Activated CD8-positive, alpha-beta T cell treated with anti-CD3 and anti-CD28 coated beads for 36 hours (primary cell): ENCODE measurements at places on chromosomes 1 and 21. TPM values are rescaled to one million over a fixed set of nuclear protein-coding genes. Genes with fewer than 3 reads are reported as not detected.
A peak's percentile ranks its signal among the peaks of the same experiment; 100 is the strongest.

PLCH2 gene
- total RNA-seq, result 2.9 TPM

- DNase-seq, result peak; percentile 46
These were observed 160.6 kb upstream of the USP24 start for GRCh38 chr1:55375617-55376258.

DNA sequence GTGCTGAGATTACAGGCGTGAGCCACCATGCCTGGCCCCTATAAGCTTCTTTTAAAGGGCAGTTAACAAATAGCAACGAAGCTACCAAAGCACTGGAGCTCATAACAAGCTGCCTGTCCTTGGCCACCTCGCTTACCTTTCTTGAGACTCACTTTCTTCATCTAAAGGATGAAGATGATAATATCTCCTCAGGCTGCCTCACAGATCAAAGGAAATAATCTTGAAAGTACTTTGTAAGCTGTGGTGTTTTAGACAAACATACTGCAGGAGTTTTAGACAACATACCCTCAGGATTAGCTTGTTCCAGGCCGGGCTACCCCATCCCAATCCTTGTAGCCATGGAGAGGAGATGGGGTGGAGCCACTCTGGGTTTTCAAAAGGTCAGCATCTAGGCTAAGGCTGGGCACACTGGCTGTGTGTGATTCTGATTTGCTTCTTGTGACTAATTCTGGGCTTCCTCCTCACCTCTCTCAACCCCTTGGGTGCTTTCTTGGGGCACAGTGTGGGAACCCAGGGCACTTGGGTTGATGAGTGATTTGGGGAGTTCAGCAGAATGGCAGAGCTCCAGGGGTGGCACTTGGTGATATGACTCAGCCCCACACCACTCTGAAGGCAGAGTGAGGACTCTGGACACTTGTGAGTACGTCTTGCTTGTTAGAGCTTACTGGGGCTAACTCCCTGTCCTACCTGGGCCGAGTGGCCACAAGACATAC is 5.2 kb downstream of the GPR25 start:
- DNase-seq, result peak; percentile 83

GPX7 gene
- total RNA-seq, result 21.5 TPM

RIMKLA gene
- total RNA-seq, result 9.8 TPM

DNA sequence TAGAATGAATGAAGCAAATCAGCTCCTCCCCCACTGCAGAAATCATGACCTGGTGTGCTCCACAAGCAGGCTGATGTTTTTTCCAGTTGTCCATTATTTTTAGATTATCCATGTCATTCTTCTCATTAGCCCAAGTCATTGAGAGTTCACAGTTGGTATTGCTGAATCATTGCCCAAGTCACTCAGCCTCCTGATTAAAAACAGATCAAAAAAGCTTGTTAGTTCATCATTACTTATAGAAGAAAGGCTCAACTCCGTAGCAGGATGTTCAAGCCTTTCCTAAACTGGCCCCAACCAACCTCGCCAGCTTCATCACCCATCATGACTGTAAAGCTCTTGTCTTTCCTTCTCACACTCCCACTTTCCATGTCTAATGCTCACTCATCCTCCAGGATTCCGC is 161.3 kb upstream of the CTTNBP2NL start:
- DNase-seq, result no peak

DNA sequence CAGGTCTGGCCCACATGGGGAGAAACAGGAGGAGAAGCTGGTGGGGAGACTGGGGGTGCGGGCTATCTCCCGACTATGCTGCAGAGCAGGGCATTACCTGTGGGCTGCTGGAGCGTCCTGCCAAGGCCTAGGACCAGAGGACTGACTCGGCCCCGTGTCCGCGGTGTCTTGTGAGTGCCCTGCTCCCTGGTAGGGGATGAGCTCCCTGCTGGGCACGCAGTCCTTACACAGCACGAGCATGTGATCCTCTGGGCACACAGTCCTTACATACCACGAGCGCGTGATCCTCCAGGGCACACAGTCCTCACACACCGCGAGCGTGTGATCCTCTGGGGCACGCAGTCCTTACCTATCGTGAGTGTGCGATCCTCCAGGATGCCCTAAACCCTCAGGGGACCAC is 31.8 kb upstream of the CSF3R start:
- no peak for DNase-seq

DNA sequence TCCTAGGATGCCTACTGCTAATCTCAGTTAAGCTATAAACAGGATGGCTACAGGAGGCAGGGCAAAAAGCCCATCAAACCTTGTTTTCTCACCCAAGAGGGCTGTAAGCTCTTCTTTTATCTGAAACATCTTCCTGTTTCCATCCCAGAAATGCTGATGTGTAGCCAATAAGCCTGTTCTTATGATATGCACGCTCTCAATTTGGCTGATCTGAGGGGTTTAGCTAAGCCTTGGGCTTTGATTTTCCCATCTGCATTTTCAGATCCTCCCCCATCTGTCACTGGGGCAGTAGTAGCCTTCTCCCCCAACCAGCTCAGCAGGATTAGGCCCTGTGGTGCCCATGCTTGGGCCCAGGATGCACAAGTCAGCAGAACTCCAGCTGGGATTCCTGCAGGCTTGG is 105.0 kb downstream of the BRINP2 start:
- DNase-seq, result no peak

DNA sequence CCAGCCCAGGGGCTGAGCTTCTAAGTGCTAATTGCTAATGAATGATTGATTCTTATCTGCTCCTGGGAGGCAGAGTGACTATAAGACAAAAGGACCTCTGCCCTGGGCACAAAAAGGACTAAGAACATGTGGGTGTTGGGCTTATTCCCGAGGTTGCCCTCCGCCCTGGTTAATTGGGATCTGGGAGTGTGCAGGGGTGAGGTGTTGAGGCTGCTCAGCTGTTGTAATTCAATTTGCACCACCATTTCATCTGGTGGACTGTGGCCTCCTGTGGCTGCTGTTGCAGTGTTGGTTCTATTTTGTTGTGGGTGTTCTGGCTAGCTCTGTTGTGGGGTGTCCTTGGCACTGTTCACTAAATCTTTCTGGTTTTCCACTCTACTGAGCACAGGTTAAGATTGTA is 13.3 kb downstream of the KNCN start:
- no peak for DNase-seq

ADGRL4 gene
- not detected for total RNA-seq

GSTM3 gene
- 42.0 TPM for total RNA-seq

- DNase-seq, result no peak
These were observed 29.4 kb downstream of the COA7 start for GRCh38 chr1:52668711-52669110.

DNA sequence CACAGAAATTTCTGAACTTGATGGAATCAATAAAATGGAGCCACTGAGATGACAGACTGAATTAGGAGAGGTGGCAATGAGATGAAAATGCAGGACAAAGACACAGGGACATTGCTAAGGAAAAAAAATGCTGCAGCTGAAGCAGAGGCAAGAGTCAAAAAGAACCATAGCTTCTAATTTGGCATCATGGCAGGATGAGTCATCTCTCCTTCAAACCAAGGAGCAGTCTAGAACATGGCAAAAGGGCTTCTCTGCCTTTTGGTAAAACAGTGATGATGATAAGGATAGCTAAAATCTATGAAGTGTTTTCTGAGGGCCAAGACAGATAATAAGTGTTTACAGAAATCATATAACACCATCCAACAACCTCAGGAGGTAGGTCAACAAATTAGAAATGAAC is 16.8 kb downstream of the SLC19A2 start:
- no peak for DNase-seq

DNA sequence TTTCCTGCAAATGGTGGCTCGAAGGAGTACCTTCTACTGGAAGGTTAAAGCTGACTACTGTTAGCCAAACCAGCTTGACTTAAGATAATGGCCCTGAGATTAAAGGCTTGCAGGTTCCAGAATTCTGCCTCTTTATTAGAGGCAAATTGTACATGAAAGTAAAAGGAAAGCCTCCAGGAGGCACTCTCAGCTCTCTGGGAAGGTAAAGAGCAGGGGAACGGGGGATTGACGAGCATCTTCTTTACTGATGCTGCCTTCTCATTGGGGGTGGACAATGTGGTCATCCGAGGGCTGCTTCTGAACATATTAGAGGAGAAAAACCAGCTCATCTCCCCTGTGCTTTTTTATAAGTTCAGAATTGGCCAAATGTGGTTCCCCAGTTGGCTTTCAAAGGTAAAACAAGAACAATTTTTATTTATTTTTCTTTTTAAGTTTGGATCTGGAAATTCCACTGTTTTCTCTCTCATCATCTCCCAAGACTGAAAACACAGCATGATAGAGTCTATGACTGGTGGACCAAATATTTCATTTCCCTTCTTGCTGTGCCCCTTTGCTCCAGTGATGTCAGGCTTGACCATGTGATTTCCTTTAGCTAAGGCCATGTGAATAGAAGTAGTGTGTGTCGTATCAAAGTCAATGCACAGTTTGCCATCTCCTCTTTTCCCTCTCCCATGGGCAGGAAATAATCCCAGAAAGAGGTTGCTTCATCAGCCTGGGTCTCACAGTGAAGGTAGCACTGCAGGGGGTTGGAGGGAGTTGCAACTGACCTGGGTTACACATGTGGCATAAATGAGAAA is 292.7 kb downstream of the PRDM2 start:
- no peak for DNase-seq

GPR157 gene
- 3.4 TPM for total RNA-seq

- no peak for DNase-seq
These were observed 456.5 kb downstream of the OMA1 start for GRCh38 chr1:58089898-58090534.

- no peak for DNase-seq
These were observed 206.2 kb upstream of the C1orf87 start for GRCh38 chr1:60279798-60280197.

DNA sequence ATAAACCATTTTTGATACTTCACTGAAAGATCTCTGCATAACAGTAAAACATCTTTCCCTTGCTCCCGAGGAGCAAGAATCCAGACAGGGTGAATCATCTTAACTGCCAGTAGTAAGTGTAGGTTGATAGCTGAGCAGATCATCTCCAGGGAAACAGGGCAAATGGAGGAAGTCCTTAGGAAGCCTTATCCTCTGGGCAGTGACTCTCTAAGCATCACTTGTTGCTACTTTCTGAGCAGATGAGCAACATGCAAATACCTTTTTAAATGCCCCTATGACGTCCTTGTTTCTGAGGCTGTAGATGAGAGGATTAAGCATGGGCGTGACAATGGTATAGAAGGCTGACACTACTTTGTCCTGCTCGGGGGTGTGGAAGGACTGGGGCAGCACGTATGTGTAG is 8.9 kb downstream of the OR2T11 start:
- no peak for DNase-seq

GRCh38 chr1:109531826-109532364 is 7.8 kb upstream of the GPR61 start:
- no peak for DNase-seq

DNA sequence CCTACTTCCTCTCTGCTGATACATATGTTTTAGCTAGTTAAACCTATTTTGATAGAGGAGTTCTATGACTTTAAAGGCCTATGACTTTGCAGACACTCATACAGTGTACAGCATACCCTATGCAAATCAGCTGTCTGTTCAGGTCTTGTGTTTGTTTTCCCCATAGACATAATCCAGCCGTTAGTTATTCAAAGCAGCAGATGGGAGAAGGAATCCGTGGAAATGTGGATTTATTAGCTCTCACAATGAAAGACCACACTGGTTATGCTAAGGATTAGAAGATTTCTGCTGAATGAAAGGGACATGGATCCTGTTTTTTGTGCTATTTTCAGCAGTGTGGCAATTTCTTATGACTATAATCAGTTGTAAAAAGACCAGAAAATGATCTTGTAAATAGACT is 59.8 kb downstream of the MAST2 start:
- no peak for DNase-seq

- DNase-seq, result no peak
These were observed 19.7 kb downstream of the SLX9 start for GRCh38 chr21:44959376-44960091.

GBP6 gene
- 0.61 TPM for total RNA-seq

RIMS3 gene
- 3.0 TPM for total RNA-seq

DNA sequence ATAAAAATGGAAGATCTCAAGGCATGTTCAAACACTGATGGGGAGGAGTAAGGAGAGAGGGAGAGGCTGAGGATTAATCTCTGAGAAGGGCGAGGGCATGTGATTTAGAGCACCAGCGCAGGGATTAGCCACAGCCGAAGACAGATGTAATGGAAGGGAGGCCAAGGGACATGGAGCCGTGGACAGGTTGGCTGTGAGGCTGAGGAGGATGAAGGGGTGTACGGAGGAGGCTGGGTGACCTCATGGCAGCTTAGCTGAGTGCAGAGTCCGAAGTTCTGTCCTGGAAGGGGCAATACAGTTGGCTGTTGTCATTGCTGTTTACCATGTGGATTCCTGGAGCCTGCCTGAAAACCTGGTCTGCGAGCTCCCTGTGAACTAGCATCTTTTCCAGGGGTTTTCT is 342.8 kb downstream of the RPS6KC1 start:
- no peak for DNase-seq

CRYAA gene
- total RNA-seq, result not detected

DNA sequence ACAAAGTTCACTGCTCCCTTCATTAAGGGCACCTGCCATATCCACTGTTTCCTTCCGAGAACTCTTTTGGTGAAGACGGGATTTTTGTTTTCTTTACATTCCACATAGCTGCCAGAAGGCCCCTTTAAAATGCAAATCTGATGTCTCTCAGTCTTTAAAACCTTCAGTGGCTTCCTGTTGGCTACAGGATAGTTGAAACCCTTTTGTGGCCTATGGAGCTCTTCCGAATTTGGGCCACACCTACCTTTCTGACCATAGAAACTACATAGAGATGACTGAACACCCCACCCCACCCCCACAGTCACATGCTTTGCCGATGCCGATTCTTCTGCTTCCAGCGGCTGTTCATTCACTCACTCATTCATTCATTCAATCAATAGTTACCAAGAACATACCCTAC is 502.6 kb downstream of the KIF26B start:
- no peak for DNase-seq

PTGER3 gene
- not detected for total RNA-seq

KIAA1614 gene
- 0.18 TPM for total RNA-seq

KCNA2 gene
- total RNA-seq, result 0.02 TPM

DNA sequence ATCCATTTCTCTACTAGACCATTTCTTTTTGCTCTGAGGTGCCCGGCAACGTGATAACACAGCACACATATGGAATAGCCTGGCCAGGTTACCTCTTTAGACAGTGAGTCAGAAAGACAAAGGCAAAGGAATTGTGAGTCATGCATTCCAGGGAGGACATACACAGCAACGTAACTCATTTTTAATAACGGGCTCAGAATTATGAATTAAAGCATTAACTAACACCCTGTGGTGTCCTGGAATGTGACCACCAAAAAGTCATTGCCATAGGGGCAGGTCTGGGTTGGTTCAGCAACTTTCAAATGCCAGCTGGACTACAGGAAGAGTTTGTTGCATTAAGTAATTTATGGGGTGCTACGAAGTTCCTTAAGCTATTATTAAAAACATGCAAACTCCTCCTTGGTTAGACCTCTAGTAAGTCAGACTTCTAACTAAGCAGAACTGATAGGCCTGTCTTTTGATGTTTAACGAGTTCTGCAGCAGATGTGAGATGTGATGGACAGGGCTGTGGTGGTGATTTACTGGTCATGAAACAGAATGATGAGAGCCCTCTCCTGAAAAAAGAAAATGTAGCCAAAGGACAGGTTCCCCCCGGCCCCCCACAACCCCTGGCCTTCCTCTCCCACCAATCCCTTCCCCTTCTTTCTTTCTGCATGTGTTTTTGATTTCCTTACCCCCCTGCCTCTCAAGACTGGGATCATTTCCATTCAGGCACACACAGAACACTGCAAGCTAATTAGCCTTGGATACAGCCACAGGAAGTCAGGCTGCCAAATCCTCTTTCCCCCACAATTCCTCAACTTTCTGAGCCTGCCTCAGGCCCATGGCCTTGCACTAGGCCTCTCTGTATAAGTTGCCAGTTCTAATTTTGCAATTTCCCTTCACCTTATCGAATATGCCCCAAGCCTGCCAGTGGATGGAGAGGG is 88.9 kb upstream of the HAO2 start:
- no peak for DNase-seq
